Adrenal gland (tissue), 19 donors: ENCODE measurements at places on chromosomes 5 and 9. TPM values are rescaled to one million over a fixed set of nuclear protein-coding genes. Genes with fewer than 3 reads are reported as not detected.

- no peak for DNase-seq
- H3K36me3 ChIP-seq = no peaks in the 10 kb centered on the region
- H3K27ac ChIP-seq = no peak overlapping the region
- H3K27me3 ChIP-seq = no peaks in the 10 kb centered on the region
- H3K4me1 ChIP-seq = peaks cover 10% of the 10 kb centered on the region
Observed at GRCh38 chr9:134221273-134222017, 57.1 kb upstream of the RNU6ATAC start.

GRCh38 chr9:75993434-75993833 is 103.0 kb downstream of the PCSK5 start:
- no peak for DNase-seq
- no peaks in the 10 kb centered on the region for H3K27me3 ChIP-seq
- H3K4me3 ChIP-seq = no peak overlapping the region
- H3K4me1 ChIP-seq = peaks cover 7% of the 10 kb centered on the region
- no peaks in the 10 kb centered on the region for H3K36me3 ChIP-seq
- H3K27ac ChIP-seq = no peak overlapping the region

DNA sequence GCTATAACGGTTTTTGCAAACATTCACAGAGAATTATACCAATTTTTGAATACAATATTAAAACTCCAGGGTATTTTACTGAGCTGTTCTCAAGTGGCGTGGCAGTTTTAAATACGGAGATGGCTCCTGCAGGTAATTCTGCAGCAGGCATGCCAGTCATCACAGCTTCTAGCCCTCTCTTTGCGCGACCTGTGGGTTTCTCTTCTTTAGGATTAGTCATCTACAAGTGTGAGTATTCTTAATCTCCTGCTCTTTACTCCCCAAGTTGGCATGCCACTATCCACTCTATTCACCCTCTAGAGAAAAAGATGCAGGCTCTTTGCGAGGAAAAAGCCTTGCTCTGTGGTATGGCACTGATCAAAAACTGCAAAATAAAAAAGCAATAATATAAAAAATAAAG is 43.9 kb downstream of the ANKRD31 start:
- no peaks in the 10 kb centered on the region for H3K27me3 ChIP-seq
- H3K27ac ChIP-seq = no peak overlapping the region
- H3K36me3 ChIP-seq = no peaks in the 10 kb centered on the region
- no peak overlapping the region for H3K4me3 ChIP-seq
- no peak for DNase-seq

DNA sequence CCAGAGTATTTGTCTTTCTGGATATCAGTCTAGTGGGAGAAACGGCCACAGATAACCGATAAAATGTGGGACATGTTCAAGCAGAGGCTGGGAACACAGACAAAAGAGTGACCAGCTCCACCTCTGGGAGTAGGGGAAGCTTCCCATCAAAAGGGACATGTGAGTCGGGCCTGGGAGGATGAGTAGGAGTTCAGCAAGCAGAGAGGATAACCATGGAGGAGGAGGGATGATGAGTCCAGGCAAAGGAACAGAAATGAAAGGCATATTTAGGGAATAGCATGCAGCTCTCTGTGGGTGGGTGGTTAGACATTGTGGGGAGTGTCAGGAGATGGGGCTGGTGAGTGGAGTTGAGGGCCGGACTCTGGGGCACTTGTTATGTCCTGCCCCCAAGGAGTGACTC is 61.5 kb downstream of the ERGIC1 start:
- H3K27ac ChIP-seq = peak overlapping the region; percentile 82
- DNase-seq = no peak
- H3K4me1 ChIP-seq = peaks cover 45% of the 10 kb centered on the region
- H3K27me3 ChIP-seq = no peaks in the 10 kb centered on the region

DNA sequence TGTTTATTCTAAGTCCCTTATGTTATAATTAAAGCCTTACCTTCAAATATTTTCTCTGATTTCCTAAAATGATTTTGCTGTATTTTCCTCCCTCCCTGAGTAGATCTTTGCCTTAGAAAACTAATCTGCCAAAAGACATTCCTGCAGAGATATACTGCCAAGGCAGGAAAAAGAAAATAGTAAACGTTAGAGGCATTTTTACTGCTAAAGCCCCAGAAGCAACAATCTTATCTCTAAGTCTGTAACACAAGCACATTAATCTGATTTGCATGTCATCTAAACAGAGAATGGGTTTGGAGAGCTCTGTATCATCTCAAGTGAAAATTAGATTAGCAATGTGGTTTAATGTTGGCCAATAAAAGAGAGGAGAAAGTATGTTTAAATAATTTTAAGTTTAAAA is 847.7 kb downstream of the MAT2B start:
- H3K27me3 ChIP-seq = no peaks in the 10 kb centered on the region
- no peak for DNase-seq

GRCh38 chr5:133950821-133951612 is 17.4 kb downstream of the C5orf15 start:
- H3K4me1 ChIP-seq = no peaks in the 10 kb centered on the region
- no peak overlapping the region for H3K27ac ChIP-seq

The UBAP1 gene
- total RNA-seq = 91.7 TPM

GRCh38 chr5:157348049-157348400 is 82.1 kb downstream of the CYFIP2 start:
- H3K27ac ChIP-seq = no peak overlapping the region
- DNase-seq = no peak
- no peaks in the 10 kb centered on the region for H3K36me3 ChIP-seq
- H3K4me1 ChIP-seq = no peaks in the 10 kb centered on the region
